COR-L47 (cell line): ENCODE measurements at places on chromosomes 5 and 9.

DNA sequence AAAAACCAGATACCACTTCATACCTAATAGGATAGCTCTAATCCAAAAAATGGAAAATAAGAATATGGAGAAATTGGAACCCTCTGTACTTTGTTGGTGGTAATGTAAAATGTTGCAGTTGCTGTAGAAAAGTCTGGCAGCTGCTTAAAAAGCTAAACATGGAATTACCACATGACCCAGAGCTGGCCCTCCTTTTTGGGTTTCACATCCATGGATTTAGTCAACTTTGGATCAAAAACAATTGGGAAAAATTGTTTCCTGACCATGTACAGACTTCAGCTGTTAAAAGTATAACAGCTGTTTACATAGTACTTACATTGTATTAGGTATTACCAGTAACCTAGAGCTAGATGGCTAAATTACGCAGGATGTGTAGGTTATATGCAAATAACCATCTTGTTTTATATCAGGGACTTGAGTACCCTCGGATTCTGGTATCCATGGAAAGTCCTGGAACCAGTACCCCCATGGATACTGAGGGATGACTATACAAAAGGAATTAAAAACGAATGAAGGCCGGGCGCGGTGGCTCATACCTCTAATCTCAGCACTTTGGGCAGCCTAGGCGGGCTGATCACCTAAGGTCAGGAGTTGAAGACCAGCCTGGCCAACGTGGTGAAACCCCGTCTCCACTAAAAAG, 15.8 kb downstream of the DNAJA1 start:
- no peak for DNase-seq

DNA sequence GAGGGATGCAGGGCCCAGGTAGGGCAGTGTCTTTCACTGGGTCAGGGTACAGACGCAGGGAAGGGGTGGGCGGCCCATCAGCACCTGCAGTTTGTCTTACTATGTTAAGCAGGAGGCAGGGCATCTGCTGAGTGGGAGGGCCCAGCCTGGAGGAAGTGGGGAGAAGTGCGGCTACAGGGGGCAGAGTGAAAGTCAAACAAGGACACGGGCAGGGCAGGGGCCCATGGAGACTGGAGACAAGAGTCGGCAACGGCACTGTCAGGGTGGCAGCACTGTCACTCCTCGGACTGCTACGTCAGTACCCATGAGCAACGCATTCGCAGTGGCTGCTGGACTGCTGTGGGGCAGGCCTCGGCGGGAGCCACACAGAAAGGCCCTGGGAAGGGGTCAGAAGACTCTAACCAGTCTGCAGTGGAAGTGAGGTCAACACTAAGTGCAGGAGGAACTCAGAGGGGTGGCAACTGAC, 19.7 kb downstream of the CAMSAP1 start:
- no peak for DNase-seq

DNA sequence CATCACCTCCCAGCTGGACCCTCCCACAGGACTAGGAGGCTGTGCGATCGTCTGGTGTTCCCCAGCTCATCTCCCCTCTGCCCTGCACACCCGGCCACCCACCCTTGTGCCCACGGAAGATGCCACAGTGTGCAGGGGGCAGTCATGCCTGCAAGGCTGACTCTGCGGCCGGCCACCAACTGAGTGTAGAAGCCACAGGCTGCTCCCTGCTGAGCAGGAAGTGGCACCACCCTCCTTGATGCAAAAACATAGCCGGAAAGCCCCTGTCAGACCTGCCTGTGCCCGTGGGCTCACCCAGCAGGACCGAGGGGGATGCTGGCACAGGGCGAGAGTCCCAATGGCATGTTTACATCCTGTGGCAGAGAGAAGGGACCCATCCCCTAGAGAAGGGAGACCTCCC, 40.3 kb upstream of the SLC12A7 start:
- DNase-seq: peak; percentile 71

DNA sequence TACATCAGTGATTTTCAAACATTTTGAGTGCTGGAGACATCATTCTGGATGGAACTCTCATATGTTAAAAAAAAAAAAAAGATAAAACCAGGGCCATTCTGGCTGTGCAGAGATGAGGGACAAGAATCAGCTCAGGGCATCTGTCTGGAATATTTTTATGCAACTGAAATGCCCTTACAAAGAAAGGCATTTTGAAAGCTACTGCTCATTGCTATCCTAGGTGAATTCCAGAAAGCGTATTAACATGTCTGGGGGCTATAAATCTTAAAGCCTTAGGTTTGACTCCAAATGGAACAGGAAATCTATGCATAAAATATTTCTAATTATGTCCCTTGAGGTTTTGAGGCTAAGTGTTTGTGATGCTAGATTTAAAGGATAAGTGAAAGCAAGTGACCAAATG, 14.9 kb upstream of the PCSK1 start:
- no peak for DNase-seq

- no peak for DNase-seq
These were observed 23.5 kb downstream of the TBC1D2 start for GRCh38 chr9:98231770-98232478.
